ENCODE measurements at places on chromosomes 4 and X.

DNA sequence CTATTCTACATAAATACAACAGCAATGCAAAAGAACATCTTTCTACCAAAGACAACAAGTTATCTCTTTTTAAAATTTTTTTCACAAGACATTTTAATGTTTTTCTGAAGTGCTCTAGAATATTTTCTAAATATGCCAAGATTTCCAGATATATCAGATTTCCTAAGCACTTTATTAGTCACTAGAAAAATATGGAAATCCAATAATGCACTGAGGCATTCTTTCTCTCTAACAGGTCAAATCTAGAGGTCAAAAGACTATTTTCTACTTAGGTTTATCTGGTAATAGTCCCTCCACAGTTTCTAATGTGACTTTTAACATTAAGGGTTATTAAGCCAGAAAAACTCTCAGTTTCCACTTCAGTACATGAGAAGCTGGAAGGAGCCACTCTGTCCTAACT, 1041.2 kb upstream of the INTU start:
- DNase-seq, result no peak

GRCh38 chrX:151973060-151973661, 1.3 kb downstream of the GABRE start:
- DNase-seq, result no peak

DNA sequence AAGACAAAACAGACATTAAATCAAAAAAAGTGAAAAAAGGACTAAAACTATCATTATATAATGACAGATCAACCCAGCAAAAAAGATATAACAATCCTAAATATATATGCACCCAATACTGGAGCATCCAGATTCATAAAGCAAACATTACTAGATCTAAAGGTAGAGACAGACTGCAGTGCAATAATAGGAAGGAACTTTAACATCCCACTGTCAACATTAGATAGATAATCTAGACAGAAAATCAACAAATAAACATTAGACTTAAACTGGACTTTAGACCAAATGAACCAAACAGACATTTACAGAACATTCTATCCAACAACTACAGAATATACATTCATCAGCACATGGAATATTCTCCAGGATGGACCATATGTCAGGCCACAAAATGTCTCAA, 29.5 kb upstream of the RAB39B start:
- no peak for DNase-seq

DNA sequence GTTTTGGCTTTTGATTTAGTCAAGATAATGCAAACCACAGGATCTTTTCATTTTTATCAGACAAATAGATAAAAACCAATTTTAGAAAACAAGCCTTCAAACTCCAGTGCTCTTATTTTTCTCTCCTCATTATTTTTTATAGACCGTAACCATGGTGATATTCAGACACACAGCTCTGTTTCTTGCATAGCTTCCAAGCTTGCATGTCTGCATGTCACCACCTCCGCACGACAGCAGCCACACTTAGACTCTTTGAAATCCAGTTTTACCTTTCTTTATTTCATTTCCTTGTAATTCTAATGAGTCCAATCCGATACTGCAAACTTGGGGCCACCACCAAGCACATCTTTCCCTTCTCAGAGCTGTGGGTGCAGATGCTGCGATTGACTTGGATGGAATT, 94.3 kb upstream of the GPM6A start:
- DNase-seq, result no peak

Data from activated CD4-positive, CD25-positive, alpha-beta regulatory T cell treated with anti-CD3 and anti-CD28 coated beads, Interleukin-2, amount 50 U/mL, for 16 hours (primary cell).